ENCODE measurements at places on chromosomes 12 and 14.
A peak's percentile ranks its signal among the peaks of the same experiment; 100 is the strongest.

DNA sequence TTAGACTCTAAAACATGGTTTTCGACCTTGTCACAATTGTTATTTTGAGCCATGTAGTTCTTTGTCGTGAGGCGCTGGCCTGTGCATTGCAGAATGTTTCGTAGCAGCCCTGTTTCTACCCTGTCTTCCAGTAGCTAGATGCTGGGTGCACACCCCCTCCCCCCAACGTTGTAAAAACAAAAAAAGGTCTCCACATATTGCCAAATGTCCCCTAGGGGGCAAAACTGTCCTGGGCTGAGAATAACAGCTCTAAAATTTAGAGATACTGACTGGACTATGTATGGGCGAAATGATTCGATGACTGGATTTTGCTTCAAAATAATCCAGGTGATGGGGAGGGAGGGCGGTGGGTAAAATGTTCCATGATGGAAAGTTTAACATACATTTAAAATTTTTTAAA lies 126.1 kb upstream of the FUT8 start:
- no peak for DNase-seq

GRCh38 chr14:38248321-38249028 lies 7.4 kb downstream of the CLEC14A start:
- no peak for DNase-seq

GRCh38 chr12:85301051-85301450 lies 21.0 kb downstream of the ALX1 start:
- DNase-seq: no peak

GRCh38 chr12:116525418-116526001 lies 33.7 kb upstream of the MAP1LC3B2 start:
- DNase-seq: no peak

DNA sequence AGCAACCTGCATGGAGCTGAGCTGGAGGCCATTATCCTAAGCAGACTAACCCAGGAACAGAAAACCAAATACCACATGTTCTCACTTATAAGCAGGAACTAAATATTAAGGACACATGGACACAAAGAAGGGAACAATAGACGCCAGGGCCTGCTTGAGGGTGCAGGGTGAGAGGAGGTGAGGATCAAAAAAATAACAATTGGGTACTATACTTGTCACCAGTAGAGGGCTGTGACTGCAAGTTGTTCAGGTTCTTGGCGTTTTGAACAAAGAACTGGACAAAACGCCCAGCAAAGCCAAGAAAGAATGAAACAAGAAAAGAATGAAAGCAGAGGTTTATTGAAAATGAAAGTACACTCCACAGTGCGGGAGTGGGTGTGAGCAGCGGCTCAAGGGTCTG lies 208.5 kb upstream of the NEDD1 start:
- no peak for DNase-seq

- DNase-seq: no peak
These were observed 265.8 kb downstream of the SLC16A7 start for GRCh38 chr12:59861635-59862034.

- DNase-seq: no peak
These were observed 64.9 kb upstream of the GALNT9 start for GRCh38 chr12:132393991-132394949.

DNA sequence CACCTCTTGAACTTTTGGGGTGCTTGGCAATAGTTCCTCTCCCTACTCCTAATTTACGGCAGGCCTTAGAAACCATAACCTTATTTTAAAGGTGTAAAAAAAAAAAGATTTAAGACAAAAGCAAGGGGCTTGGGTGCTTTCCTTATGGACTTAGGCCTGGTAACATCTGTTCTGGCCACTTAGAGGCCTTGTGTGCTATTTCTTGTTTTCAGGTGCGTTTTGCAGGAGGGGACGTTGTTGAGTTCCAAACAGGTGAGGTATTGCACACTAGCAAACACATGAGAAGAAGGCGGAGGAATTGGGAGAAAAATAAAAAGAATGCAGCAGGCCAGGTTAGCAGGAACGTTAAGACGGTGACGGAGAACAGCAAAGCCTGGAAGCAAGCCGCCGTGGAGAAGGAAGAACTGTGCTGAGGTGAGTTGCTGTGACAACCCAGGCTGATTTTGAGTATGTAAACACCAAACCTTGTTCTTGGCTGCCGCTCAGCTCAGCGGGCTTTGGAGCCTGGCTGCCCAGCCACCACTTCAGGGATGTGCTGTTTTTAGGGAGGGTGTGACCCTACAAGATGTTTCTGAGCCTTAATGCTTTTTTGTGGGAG lies 17.3 kb downstream of the EMG1 start:
- DNase-seq: peak; percentile 78

- no peak for DNase-seq
These were observed 17.7 kb upstream of the PLEK2 start for GRCh38 chr14:67429510-67430205.

DNA sequence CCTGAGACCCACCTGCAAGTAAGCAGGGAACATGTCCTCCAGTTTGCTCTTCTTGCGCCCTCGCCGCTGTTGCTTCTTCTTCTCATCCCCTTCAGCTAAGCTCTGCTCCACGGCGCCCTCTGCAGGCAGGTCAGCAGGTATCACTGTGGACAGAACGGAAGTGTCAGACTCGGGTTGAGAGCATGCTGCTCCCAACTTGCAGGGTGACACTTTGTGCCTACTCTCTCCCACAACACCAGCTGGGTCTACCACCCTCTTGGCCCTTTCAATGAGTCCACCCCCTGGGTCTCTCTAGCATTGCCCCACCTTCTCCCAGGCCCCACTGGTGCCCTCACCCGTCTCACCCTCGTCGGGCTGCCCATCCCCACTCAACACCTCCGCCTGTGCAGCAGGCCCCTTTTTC lies 16.7 kb downstream of the KMT2D start:
- peak; percentile 21 for DNase-seq

DNA sequence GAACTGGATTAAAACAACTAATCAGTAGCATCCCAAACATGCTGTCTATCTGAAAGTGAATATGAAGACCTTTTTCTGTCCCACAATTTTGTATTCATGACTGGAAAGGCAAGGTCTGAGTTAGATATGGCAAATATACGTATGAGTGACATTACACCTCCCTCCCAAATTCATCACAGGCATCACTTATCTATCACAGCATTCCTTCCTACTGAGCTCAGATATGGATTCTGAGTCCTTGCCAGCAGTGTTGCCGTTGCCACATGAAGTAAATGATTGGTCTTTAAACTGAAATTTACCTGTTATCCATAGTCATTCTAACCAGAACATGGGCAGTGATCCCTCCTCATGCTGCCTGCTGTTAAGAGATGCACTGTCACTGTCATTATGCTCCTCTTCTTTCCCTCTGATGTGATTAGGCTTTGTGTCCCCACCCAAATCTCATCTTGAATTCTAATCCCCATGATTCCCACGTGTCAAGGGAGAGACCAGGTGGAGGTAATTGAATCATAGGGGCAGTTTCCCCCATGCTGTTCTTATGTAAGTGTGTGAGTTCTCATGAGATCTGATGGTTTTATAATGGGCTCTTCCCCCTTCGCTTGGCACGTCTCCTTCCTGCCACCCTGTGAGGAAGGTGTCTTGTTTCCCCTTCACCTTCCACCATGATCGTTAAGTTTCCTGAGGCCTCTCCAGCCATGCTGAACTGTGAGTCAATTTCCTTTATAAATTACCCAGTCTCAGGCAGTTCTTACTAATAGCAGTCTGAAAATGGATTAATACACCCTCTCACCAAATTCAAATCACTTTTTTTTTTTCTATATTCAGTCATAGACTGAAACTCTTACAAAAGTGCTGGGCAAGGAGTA lies 288.4 kb downstream of the NUAK1 start:
- peak; percentile 17 for DNase-seq

GRCh38 chr12:121120323-121120722 lies 12.4 kb upstream of the P2RX7 start:
- DNase-seq: no peak

- DNase-seq: no peak
These were observed 6.2 kb downstream of the SIX1 start for GRCh38 chr14:60643141-60643462.

DNA sequence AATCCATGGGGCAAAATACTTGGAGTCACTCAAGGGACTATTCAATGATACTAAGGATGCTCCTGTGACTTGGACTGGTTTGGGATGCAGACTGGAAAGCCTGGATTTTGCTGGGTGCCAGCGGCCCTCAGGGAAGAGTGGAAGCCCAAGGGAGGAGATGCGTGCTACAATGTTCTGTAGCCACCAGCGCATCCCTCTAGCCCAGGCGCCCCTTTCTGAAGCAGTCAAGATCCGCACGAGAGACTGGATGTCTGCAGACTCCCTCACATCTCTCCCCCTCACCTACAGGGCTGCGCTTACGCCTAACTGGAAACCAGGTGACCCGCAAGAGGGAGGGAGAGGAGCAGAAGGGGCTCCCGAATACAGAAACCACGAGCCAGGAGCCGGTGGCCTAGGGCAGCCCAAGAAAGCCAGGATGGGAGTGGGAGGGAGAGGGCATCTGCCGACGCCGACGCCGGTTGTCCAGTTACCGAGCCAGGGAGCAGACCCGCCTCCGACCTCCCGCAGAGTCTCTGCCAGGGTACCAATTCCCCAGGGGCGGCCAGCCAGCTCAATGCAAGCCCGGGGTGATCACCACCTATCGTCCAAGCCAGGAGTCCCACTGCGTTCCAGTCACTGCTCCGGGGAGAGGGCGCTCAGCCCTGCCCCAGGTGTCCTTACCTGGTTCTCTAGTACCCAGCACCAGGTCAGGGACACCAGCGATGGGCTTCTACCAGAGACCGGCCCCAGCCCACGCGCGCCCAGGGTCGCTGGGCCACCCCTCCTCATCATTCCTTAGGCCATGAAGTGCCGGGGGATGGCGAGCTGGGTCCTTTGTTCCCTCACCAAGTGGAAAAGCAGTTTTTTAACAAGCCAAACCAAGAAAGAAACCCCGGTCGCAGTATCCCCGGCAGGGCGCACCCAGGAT lies 1.2 kb downstream of the NTN4 start:
- DNase-seq: no peak

DNA sequence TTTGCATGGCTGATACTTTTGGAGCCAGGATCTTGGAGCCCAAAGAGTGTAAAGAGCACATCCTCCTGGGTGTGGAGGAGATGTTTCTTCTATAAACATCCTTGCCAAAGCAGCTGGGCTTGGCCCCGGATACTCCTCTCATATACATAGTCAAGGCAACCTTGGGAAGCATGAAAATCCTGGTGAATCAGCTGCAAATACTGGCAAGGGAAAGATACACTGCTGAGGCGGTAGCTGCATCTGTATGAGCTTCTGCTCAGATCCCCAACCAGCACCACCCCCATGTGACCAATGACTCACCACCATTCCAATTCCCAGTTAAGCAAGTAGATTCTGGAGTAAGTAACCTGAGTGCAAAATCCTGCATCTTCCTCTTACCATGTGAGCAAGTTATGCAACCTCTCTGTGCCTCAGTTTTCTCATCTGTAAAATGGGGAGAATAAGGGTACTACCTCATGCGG lies 567.4 kb downstream of the MED13L start:
- DNase-seq: no peak

GRCh38 chr12:52975820-52976573 lies 27.1 kb downstream of the KRT18 start:
- peak; percentile 81 for DNase-seq

DNA sequence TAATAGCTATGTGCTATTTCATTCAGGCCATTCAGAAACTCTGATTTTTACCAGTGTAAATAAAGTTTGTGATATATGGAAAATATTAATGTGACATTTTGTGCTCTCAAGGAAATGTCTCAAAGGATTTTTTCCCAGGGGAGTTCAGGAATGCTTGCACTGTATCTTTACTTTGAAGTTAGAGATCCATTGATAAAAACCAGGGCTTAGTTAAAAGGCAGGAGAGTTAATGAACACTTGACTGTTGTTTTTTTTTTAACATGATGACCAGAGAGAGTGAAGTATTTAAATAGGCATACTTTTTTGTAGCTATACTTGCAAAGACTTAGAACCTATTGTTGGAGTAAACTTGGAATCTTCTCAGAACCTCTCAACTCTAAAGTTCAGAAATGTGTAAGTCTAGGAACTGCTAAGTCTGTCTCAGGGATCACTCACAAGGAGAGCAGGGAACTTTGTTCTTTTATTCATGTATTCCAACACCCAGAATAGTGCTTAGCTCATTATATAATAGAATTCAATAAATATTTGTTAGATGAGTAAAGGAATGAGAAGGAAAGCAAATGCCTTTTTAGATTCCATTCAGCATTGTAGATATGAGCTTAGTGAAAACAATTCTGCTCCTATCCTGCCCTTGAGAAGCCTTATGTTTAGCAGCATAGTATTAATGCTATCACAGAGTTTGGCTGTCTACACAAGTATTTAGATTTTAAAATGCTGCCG lies 117.5 kb downstream of the DAAM1 start:
- no peak for DNase-seq

DNA sequence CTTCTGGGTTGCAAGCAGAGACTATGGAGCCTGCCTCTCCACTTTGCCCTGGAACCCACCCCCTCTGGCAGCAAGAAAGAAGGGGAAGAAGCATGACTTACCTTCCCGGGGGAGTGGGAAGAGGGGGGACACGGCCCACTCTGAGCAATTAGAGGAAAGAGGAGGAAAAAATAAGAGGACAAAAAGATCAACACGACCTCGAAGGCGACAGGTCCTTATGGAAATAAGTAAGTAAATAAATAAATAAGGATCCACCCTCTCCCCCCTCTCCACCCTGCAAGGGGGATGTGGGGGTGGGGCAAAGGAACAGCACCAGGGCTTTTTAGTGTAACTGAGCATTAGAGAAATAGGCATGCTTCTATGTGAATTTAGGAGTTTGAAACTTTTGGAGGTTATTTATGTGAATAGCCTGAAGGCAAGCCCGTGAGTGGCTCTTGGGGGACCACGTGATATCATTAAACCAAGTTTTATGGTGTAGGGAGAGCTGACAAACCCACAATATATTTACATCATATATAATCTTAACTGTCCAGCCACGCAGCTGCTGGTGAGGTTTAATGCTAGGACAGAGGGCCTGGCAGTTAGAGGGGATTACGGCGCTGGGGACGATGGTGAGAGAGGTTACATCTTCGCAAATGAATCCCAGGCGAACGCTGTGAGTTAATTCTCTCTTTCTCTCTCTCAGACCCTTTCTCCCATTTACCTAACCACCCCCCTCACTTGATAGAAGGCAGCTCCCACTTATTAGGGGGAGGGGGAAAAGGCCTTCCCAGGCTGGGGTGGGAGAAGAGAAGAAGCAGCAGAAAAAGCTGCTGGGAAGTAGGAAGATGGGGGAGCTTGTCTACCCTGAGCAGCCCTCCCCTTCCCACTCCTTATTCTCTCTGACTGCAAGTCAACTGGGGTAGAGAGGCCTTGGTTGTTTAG lies 4.8 kb downstream of the HOXC5 start:
- DNase-seq: no peak

GRCh38 chr12:117367006-117367638 lies 5.7 kb upstream of the NOS1 start:
- DNase-seq: peak; percentile 60

DNA sequence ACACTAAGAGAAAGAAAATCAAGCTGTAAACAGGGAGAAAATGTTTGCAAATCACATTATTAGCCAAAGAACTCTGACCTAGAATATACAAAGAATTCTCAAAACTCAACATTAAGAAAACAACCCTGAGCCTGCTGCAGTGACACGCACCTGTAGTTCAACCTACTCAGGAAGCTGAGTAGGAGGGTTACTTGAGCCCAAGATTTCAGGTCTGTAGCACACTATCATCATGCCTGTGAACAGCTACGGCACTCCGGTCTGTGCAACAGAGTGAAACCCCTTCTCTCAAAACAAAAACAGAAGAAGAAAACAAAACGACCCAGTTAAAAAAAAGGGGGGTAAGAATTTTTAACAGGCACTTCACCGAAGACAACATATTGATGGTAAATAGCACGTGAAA lies 20.8 kb downstream of the SAV1 start:
- no peak for DNase-seq

- DNase-seq: no peak
These were observed 77.3 kb downstream of the TRHDE start for GRCh38 chr12:72349491-72349890.

- DNase-seq: no peak
These were observed 23.4 kb upstream of the BMP4 start for GRCh38 chr14:53979747-53980642.

Data from NCI-H2029 (cell line).